Type B pancreatic cell (in vitro differentiated cells): ENCODE measurements at places on chromosomes 5 and 9. TPM values are rescaled to one million over a fixed set of nuclear protein-coding genes. Genes with fewer than 3 reads are reported as not detected.
A peak's percentile ranks its signal among the peaks of the same experiment; 100 is the strongest.

Gene CFAP90
- total RNA-seq, result 1.3 and 5.3 TPM in 2 replicates

Gene FYB1
- total RNA-seq, result 0.24 and 0.33 TPM in 2 replicates

Gene BHMT
- total RNA-seq, result 0.34 and 0.57 TPM in 2 replicates

Gene TRIM14
- total RNA-seq, result 9.9 and 18.8 TPM in 2 replicates

Gene TMOD1
- 10.5 and 12.9 TPM in 2 replicates for total RNA-seq

Gene OR1J2
- not detected in 2 replicates for total RNA-seq

Gene ENC1
- total RNA-seq, result 83.2 and 96.8 TPM in 2 replicates

Gene TMC1
- not detected in 2 replicates for total RNA-seq

Gene ENHO
- 0.95 and 5.5 TPM in 2 replicates for total RNA-seq

Gene FABP6
- total RNA-seq, result 0.85 and 6.3 TPM in 2 replicates

DNA sequence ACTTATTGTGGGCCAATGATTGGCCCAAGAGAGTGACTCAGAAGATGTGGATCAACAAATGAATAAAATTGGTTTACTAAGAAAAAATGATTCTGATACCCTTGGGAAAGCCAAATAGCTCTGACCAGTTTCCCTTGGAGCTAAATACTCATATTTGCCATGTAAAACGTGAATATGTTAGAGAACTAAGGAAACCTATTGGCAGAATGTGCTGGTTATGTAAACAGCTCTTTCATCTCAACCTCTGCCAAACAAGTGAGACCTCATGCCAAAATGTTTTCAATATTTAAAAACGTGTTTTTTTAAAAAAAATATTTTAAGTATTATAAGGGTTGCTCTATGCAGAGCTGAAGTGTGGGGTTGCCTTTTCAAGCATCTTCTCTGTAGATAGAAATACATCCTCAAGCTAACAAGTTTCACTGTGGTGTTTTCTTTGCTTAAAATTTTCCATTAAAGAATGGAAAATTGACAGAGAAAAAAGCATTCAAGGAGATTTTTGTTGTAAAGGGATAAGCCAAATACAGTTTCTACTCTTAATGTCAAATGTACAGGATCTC, 186.9 kb upstream of the TUT7 start:
- no peak for DNase-seq

DNA sequence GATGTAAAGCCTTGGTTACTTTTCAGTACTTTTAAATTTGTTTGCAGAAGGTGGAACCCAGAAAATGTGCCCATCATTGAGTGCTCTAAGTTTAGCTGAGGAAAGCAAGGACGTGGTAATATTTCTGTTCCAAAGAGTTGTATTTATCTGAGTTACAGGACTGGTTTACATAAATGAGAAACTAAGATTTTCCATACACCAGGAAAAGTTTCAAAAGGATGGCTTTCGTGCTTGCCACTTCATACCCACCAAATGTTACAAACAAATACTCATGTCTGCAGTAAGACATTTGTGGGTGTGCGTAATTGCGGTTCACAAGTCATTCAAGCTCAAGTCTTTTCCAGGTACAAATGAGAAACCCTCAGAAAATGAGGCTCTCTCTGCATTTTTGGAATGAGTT, 68.1 kb downstream of the CWC27 start:
- no peak for DNase-seq

DNA sequence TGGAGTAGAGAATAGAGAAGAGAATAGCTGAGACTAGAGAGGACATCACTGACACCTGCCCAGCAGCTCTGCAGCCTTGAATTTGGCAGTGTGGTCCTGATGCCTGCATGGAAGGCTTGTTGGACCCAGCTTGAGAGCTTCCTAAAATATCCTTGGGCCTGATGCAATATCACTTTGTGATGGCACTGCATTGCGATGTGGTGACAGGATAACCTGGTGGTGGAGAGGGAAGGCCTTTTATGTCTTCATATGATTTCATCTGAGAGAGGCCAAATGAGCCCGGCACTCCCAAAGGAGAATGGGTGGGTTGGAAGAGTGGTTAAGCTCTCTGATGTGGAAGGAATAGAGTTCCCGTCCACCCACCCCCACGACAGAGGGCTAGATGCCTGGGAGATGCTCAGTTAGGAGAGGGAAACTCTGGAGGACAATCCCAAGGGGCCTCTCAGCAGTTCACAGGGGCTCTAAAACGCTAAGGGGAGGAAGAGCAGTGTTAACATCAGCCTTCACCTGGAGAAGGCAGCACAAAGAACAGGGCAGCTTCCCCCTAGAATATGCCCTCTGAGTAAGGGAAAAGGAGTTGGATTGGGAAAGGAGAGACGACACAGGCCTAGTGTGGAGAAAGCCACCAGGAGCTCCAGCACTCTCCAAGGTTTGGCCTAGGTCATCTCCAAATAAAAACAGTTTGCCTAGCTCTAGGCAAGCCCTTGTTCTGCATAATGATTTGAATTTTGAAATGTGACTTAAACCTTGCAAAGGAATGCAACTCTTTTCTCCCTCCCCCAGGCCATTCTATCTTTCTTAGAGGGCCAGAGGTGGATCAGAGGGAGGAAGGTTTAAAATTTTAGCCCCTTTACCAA, 99.8 kb upstream of the SSBP2 start:
- no peak for DNase-seq

- DNase-seq, result no peak
These were observed 1.1 kb upstream of the ICE1 start for GRCh38 chr5:5421149-5421960.

GRCh38 chr5:17381932-17382331, 116.1 kb upstream of the TAF11L2 start:
- no peak for DNase-seq

DNA sequence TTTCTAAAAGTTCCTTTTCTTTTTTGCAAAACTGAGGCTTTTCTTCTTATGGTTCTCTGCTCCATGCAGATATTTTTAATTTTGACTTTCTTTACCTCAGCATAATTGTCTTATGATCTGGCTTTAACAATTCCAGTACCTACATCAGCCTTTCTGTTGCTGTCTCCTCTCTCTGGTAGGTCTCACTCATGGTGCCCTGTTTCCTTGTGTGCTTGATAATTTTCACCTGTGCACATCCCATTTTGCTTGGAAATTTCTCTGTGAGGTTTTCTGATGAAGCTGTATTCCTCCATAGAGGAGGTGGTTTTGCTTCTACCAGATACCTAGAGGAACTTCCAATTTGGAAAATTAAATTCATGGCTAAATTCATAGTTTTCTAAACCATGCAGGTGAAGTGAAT, 2.3 kb upstream of the HSD17B3 start:
- no peak for DNase-seq

DNA sequence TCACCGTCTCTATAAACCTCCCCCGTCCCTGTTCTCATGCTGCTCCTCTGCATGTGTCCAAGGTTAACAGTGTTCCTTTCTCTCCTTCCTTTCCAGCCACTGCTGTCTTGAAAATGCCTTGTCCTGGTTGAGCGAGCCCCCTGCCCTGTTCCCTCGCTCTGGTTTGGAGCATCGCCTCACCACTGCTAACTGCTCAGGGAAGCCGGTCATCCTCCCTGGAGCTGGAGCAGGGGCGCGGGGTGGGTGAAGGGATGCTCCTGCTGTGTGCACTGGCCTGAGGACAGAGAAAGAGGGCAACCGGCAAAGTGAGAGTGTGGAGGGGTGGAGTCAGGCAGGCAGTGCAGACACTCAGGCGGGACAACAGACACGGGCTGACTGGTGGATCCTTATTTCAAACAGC, 19.4 kb downstream of the UBE2QL1 start:
- DNase-seq, result no peak

GRCh38 chr9:106693558-106693957, 169.4 kb upstream of the ZNF462 start:
- no peak for DNase-seq

- DNase-seq, result peak; percentile 76
These were observed 423.8 kb downstream of the SPOCK1 start for GRCh38 chr5:137075163-137075970.

- no peak for DNase-seq
These were observed 485.6 kb downstream of the ZSWIM6 start for GRCh38 chr5:61817472-61818326.

DNA sequence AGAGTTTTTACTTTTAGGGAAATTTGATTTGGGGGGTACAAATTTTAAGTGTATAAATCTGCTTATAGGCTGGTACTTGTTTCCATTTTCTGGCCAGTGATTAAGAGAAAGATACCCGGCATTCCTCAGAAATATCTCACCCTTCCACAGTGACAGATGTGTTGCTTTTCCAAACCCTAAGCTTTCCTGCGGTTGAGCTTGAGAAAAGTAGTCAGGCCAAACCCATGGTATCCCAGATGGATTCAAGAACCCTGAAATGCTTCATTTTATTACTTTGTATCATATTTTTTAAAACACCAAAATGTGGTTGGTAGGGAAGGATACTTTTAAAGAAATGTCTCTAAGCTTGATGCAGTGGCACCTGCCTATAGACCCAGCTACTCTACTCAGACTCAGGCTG, 23.5 kb downstream of the SPTAN1 start:
- no peak for DNase-seq

DNA sequence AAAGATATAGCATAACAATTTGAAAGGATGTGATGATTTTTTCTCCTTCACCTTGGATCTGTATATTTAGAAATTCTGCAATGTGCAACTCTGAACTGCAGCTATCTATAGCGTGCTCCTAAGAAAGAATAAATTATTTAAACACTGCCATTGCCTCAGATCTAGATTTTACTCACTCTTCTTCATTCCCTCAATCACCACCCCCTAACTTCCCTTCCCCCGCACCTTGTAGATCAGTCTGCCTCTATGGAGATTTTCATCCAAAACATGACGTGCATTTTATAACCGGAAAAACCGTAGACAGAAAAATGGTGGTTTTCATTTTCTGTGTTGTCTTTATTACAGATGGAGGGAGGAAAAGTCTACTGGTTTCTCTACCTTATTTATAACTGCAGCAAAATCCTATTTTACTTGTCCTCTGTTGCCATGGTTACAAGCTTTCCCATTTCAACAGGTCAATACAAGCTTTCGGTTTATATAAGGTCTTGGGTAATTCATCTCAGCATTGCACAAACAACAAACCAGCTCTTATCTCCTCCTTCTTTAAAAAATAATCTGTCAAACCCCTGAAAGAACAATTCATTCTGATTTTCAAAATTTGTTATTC, 480.0 kb downstream of the TAF11L14 start:
- DNase-seq, result no peak

- DNase-seq, result no peak
These were observed 17.9 kb downstream of the FAM163B start for GRCh38 chr9:133591116-133591910.

- DNase-seq, result no peak
These were observed 1.0 kb downstream of the NIPSNAP3A start for GRCh38 chr9:104748359-104749031.

DNA sequence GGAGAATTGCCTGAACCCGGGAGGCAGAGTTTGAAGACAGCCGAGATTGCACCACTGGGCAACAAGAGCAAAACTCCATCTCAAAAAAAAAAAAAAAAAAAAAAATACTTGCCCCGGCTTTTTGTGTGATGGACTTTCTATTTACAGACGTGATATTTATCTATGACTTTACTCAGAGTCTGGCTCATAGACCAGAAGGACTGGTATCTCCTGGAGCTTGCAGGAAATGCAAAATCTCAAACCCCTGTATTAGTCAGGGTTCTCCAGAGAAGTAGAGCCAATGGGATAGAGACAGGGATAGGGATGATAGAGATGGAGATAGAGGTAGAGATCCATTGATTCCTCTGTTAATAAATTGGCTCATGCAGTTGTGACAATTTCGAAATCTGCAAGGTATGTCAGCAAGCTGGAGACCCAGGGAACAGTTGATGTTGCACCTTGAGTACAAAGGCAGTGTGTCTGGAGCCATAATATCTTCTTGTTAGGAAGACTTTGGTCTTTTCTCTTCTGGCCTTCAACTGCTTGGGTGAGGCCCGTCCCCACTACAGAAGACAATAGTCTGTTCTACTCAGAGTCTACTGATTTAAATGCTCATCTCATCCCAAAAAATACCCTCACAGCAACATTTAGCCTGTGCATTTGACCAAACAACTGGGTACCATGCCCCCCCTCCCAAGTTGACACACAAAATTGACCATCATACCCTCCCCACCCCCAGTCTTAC, 195.4 kb upstream of the MSX2 start:
- DNase-seq, result no peak

DNA sequence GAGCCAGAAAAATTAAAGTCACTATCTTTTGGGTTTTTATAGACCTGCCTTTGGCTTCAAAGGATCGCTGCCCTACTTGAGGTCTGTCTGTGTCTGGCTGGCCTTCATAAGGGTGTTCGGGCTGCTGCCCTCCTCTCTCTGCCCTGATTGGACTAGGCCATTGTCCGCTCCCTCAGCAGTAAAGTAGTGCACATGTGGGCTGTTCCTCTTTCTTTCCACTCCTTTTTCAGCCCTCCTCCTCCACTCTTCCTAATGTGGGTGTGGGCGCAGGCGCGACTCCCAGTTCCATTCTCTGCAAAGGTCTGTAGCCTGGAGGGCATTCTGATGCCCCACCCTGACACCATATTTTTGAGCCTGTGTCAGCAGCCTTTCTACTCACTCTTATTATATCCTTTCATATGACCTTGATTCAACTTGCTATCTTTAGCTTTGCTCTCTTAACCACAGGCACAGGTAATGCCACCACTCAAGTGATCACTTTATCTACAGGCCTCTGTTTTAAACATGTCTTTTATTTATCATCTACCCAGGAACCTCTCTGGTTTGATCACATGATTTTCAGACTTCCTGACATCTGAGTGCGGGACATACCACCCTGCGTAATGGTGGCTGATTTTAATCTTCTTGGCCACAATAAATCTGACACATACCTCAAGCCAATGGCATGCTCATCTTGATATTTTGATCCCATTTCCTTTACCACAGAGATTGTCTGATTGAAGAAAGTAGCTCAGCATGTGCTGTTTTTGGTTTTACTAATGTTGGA, 144.5 kb downstream of the AOPEP start:
- no peak for DNase-seq

GRCh38 chr9:34741628-34742027, 31.7 kb upstream of the CCL21 start:
- no peak for DNase-seq

- no peak for DNase-seq
These were observed 156.8 kb downstream of the PAX5 start for GRCh38 chr9:36877239-36877638.
